ENCODE measurements at places on chromosomes 5 and 9.

GRCh38 chr9:3809724-3810123, 283.9 kb upstream of the RFX3 start:
- DNase-seq = no peak

GRCh38 chr5:7779019-7780005, 71.6 kb downstream of the CFAP90 start:
- peak; percentile 7 for DNase-seq

GRCh38 chr9:127370147-127370579, 26.8 kb upstream of the SLC2A8 start:
- DNase-seq = no peak

DNA sequence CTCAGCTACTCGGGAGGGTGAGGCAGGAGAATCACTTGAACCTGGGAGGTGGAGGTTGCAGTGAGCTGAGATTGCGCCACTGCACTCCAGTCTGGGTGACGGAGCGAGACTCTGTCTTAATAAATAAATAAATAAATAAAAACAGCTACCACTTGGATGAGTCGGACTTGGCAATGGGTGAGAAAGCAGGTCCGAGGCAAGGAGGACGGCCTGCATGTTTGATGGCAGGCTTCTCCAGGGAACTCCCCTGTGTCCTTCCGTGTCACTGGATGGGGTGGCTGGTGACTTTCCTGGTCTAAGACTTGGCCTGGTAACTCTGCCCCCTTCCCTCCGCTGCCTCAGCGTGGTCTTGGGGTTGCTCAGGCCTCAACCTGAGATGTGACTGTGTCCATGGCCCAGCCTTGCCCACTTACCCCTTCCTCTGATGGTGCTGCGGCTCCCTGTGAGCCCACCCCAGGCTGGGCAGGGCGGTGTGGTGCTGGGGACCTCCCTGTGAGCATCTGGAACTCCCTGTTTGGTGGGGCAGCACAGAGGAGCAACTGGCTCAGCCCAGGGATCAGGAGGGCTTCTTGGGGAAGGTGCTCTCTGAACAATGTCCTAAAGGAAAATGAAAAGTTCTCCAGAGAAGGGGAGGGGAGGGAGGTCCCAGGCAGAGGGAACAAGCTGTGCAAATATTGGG, 62.5 kb upstream of the PSD2 start:
- no peak for DNase-seq

DNA sequence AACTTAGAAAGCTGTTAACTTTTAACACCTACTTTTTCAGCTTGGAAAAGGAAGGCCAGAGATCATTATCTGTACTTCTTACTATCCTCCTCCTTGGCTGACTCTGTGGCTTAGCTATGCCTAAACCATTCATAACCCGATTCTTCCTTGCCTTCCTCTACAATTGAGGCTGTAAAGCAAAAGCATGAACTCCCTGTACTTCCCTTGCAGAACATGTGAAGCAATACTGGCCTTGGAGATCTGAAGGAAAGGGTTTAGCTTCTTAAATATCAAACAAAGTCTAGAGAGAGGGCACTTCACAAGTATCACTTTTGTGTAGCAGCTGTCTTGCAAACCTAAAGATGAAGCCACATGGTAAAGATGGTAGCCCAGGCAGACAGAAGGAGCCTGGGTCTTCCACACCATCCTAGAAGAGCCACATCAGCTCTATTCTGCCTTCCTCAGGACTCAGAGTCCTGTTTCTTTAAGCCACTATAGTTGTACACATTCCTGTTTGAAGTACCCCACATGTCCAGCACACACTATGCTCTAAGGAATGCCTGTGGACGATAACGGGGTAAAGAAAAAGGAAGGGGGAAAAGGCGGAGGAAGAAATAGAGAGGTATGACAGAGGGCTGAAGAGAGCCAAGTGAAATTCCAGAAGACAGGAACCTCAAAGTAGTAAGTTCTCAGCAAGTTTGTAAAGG, 169.2 kb downstream of the SLIT3 start:
- DNase-seq = no peak

DNA sequence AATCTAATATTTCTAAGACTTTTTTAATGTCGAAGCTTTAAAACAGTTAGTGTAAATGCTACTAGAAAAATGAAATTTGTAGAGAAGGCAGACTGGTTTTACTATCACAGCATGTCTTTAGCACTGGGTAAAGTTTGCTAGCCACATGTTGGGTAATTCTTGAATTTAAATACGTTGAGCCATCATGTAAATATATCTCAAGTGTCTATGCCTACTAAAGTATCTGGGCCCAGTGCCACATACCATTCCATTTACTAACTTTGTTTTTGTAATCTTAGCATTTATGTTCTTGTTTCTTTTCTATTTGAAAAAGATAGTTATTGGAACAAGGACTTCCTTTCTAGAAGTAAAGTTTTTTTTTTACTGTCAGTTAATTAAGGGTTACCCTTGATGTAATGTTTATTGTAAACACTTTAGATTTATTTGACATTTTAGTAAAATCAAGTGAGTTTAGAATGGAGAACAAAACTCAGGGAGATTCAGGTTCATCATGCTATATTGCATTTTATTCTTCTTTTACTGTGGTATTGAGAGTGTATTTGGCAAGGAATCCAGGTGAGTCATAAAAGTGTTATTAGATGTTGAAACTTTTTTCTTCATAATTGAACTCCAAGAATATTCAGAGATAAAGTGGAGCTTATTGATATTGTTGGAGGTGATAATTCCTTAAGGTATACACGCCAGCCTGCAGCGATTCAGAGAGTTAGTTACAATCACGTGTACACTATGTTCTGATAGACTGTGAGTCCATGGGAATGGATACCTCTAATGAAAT, 182.4 kb downstream of the CCDC171 start:
- no peak for DNase-seq

DNA sequence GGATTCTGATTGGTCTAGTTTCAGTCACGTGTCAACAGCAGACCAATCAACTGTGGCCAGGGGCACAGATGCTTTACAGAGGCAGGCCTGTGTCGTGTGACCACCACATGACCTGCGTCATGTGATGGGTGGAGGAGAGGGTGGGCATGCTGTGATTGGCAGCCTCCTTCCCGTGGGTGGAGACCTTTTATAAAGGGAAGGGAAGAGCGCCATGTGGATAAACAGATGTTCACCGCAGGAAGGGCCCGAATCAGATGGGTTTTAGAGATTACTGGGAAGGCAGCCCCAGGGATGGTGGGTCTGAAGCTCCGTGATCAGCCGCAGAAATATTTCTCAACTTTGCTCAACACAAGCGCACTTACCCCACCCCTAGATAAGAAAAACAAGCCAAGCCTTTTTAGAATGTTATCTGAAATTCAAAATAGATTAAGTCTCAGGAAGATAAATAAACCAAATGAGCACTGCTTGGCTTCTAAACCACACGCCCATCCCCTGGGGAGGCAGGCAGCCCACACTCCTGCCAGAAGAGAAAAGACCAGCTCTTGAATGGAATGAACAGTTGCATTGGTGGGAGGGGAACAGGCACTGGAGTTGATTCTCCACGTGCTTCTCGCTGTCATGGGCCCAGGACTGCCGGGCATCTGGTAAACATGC, 43.6 kb downstream of the ROPN1L start:
- DNase-seq = no peak

DNA sequence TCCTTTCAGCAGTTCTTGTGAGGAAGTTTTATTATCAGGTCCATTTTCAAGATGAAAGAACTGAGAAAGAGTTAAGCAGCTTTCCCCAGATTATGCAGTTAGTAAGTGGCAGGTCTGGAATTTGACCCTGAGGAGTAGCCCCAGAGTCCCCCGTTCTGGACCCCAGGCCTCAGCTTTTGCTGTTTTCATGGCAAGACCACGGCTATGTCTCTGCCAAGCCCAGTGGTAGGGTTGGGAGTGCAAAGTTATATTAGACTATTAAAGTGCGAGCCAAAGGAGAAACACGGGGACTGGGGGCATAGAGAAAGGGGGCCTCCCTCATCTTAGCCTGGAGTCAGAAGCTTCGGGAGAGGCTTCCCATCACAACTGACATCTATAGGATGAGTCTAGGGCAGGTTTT, 19.3 kb upstream of the ORM1 start:
- DNase-seq = no peak

DNA sequence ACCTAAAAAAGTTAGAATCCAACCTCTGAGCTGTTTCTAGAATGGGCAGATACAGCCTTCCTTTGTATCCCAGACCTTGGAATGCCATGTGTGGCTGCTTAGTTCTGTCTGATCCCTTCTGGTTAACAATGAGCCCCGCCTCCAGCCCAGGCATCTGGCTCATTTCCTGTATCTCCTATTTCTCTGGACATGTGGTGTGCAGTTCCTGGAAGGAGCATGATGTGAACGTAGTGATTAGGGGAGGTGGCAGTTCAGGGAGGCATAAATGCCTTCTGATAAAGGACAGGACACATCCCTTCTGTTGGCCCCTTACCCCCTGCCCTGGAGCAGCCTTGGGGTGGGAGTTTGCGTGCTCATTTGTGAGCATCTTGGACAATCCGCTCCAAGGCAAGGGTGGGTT, 243.0 kb downstream of the ZSWIM6 start:
- DNase-seq = no peak

GRCh38 chr5:76800579-76800978, 18.3 kb upstream of the F2RL1 start:
- DNase-seq = no peak

Measured in stimulated activated CD4-positive, alpha-beta T cell treated with anti-CD3 and anti-CD28 coated beads, Interleukin-15, amount 100 ng/mL, for 24 hours (primary cell).